LHCN-M2 (cell line): ENCODE measurements at places on chromosomes 4 and X.

- DNase-seq: no peak
These were observed 2073.8 kb upstream of the TENM3 start for GRCh38 chr4:180169394-180169793.

DNA sequence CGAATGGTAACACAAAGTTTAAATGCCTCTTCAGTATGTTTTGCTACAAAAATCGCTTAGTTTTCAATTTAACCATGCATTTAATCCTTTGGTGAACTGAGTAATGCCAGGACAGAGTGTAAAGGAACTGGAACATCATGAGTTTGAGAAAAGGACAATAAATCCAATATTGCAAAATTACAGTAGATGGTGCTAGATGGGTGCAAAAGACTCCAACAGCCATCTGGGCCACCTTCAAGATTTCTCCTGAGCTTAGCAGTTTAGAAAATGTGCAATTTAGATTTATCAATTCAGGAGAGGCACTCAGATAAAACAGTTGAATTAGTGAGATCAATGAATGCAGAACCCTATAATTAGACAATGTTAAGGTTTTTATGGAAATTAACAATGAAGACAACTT is 33.2 kb upstream of the MID1IP1 start:
- peak; percentile 22 for DNase-seq

- no peak for DNase-seq
These were observed 137.7 kb downstream of the ARX start for GRCh38 chrX:24877854-24878650.

GRCh38 chr4:162683659-162684370 is 482.9 kb downstream of the NAF1 start:
- peak; percentile 19 for DNase-seq

- DNase-seq: no peak
These were observed 9.0 kb upstream of the HNRNPD start for GRCh38 chr4:82382751-82383150.

DNA sequence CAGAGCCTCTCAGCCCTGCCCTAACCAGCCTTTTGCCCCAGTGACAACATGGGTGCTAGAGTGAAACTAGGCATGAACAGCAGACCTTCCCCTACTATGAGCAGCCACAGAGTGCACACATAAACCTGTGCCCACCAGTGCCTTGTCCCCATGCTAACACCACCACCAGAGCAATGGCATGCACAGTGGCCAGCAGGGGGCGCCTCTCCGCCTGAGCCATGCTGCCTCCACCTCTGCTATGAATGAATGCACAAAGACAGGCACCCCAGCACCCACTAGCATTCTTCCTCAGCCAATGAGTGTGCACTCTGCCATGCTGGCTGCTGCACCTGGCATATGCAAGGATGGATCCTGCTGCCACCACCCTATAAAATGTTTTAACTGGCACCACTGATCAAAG is 286.9 kb upstream of the FGF16 start:
- DNase-seq: no peak
